ENCODE measurements at places on chromosomes 16 and 17. TPM values are rescaled to one million over a fixed set of nuclear protein-coding genes. Genes with fewer than 3 reads are reported as not detected.

ASPA gene
- polyA plus RNA-seq: 31.8 TPM

NECAB2 gene
- polyA plus RNA-seq: 3.3 TPM

RCVRN gene
- 0.21 TPM for polyA plus RNA-seq

DNAI2 gene
- 0.40 TPM for polyA plus RNA-seq

OR2C1 gene
- 0.53 TPM for polyA plus RNA-seq

PDK2 gene
- 129 TPM for polyA plus RNA-seq

DPEP2 gene
- 1.6 TPM for polyA plus RNA-seq

OR4D1 gene
- polyA plus RNA-seq: 0.03 TPM

CTRB2 gene
- 0.07 TPM for polyA plus RNA-seq

SCGB1C2 gene
- 0.41 TPM for polyA plus RNA-seq

KRTAP3-2 gene
- not detected for polyA plus RNA-seq

ASPSCR1 gene
- 40.1 TPM for polyA plus RNA-seq

PNMT gene
- 3.3 TPM for polyA plus RNA-seq

IL17C gene
- not detected for polyA plus RNA-seq

KRTAP4-6 gene
- not detected for polyA plus RNA-seq

DHX58 gene
- 8.6 TPM for polyA plus RNA-seq

C16orf82 gene
- polyA plus RNA-seq: not detected

OTOA gene
- polyA plus RNA-seq: 0.21 TPM

HOXB7 gene
- polyA plus RNA-seq: 53.4 TPM

CBLN1 gene
- 0.44 TPM for polyA plus RNA-seq

MYH10 gene
- polyA plus RNA-seq: 246 TPM

ANKRD13B gene
- polyA plus RNA-seq: 11.3 TPM

TBC1D3L gene
- 38.8 TPM for polyA plus RNA-seq

SALL1 gene
- polyA plus RNA-seq: 93.8 TPM

ATP2A1 gene
- 5.2 TPM for polyA plus RNA-seq

SGSH gene
- 35.8 TPM for polyA plus RNA-seq

TBL3 gene
- polyA plus RNA-seq: 49.0 TPM

ATP1B2 gene
- 21.5 TPM for polyA plus RNA-seq

FTSJ3 gene
- polyA plus RNA-seq: 75.2 TPM

GPRC5B gene
- 110 TPM for polyA plus RNA-seq

CEP295NL gene
- 0.45 TPM for polyA plus RNA-seq

KRT14 gene
- 0.31 TPM for polyA plus RNA-seq

TEX19 gene
- polyA plus RNA-seq: not detected

CSH2 gene
- not detected for polyA plus RNA-seq

C1QTNF1 gene
- 2.1 TPM for polyA plus RNA-seq

TOX3 gene
- polyA plus RNA-seq: 35.2 TPM

KCNAB3 gene
- polyA plus RNA-seq: 10.6 TPM

SPNS3 gene
- polyA plus RNA-seq: 4.1 TPM

PRSS8 gene
- polyA plus RNA-seq: 91.2 TPM

TMEM92 gene
- 3.2 TPM for polyA plus RNA-seq

ST6GALNAC1 gene
- 0.90 TPM for polyA plus RNA-seq

ZPBP2 gene
- not detected for polyA plus RNA-seq

TNFRSF13B gene
- not detected for polyA plus RNA-seq

ASGR1 gene
- 8.1 TPM for polyA plus RNA-seq

ODAD4 gene
- 7.6 TPM for polyA plus RNA-seq

TMC5 gene
- 0.26 TPM for polyA plus RNA-seq

NEUROD2 gene
- 0.04 TPM for polyA plus RNA-seq

SLFN12 gene
- polyA plus RNA-seq: 13.7 TPM

CHD3 gene
- 181 TPM for polyA plus RNA-seq

TANC2 gene
- polyA plus RNA-seq: 33.5 TPM

KRTAP1-5 gene
- polyA plus RNA-seq: not detected

ZNF319 gene
- 12.6 TPM for polyA plus RNA-seq

TADA2A gene
- 27.9 TPM for polyA plus RNA-seq

CES5A gene
- 0.11 TPM for polyA plus RNA-seq

PDE6G gene
- 13.4 TPM for polyA plus RNA-seq

KRTAP9-8 gene
- not detected for polyA plus RNA-seq
